ENCODE measurements at places on chromosomes 5 and 9.

- no peak for DNase-seq
These were observed 35.2 kb upstream of the PAM start for GRCh38 chr5:102719886-102720285.

GRCh38 chr5:57174128-57174889, 450 bp downstream of the GPBP1 start:
- DNase-seq, result no peak

DNA sequence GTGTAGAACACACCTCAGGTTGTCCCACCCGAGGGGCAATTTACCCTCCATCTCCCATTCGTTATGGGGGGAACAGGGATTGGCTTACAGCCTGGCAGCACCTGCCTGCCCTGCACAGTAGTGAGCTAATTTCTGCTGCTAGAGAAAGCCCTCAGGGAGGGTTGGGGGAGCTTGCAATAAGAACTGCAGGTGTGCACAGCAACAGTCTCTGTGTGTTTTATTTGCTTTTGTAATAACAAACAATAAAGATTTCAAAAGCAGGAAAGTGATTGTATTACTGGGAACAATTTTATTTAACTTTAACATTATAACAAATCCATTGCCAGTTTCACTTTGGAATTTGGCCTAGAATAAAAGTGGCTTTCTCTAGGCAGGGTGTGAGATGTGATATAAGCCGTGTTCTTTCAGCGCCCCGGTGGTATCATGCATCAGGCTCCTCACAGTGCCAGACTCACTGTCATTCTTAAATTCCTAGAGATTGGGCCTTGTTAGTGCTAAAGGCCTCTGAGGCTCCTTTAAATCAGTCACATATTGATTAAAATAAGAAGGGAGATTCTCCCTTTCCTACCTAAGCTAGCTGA, 81.1 kb downstream of the RMI1 start:
- no peak for DNase-seq

DNA sequence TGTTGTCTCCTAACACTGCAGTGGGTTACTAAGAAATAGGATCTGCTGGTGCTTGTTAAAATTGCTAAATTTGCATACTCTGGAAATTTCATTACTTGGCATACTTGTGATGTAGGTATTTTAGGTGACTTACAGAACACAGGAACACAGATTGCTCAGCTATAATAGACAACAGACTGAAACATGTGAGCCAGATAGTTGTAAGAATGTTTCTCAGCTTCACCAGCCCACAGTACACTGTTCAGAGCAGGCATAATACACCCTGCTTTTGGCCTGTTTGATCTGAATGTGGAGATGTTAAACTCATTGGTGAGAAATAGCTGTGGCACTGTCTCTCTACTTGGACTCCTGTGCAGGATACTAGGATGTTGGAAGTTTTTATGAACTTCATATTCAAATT, 275.7 kb downstream of the CSNK1G3 start:
- DNase-seq, result no peak

DNA sequence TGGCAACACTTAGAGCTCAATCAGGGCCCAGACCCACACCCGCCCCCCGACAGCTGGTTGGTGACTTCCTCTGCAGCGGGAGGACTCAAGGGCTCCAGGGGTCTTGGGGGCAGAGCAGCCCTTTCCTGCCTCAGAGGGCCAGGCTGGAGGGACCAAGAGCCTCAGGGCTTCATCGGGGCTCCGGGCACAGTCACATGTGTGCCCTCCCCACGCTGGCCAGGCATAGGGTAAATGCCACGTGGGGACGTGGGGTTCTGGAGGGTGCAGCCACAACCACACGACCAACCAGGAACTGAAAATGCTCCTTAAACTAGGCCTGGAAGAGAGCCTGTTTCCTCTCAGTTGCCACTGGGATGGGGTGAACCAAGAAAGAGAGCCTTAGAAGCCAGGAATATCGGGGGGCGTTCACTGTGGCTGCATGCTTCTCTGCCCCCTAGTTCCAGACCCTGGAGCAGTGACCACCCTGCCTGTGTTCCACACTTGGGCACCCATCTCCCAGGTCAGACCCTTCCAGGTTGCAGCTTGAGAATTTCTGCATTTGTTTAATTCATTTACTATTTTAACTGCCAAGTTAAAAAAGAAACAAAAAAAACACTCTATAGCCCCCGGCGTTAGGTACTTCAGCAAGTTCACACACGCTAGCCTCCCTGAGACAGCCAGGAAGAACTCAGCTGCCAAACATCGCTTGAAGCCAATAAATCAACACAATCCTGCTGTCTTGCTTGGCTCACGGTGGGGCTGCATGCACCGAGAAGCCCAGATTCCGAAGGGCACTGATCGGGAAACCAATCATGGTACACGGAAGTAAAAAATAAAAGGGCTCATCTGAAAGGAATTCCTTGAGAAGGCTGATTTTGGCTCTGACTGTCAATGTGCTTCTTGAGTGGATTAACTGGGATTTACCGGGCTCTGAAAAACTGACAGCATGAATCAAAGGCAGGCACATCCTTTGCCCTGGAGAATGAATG, 56.1 kb upstream of the PHYKPL start:
- peak; percentile 4 for DNase-seq

DNA sequence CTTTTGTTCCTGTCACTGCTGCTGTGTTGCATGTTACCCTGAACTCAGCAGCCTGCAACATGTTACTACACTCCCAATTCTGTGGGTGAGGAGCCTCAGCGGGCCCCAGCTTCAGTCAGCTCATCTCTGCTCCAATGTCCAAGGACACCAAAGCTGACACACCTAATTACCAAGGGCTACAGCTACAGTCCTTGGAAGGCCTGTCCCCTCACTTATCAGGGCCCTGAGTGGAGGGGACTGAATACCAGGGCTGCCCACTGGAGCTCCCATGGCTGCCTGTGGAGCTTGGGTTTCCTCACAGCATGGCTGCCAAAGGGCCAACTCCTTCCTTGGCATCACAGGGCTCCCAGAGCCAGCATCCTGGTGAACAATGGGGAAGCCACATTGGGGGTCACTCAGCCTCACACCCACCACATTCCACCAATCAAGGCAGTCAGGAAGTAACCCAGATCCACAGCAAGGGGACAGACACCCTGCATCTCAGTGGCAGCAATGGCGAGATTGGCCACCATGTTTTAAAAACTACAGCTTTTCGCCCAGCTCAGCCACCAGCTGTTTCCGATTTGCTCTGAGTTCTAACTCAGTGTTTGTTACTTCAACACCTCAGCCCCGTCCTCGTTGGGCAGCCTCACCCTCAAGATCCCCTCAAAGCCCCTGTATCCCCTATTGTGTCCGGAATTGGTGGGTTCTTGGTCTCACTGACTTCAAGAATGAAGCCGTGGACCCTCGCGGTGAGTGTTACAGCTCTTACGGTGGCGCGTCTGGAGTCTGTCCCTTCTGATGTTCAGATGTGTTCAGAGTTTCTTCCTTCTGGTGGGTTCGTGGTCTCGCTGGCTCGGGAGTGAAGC, 18.9 kb downstream of the SEMA4D start:
- no peak for DNase-seq

DNA sequence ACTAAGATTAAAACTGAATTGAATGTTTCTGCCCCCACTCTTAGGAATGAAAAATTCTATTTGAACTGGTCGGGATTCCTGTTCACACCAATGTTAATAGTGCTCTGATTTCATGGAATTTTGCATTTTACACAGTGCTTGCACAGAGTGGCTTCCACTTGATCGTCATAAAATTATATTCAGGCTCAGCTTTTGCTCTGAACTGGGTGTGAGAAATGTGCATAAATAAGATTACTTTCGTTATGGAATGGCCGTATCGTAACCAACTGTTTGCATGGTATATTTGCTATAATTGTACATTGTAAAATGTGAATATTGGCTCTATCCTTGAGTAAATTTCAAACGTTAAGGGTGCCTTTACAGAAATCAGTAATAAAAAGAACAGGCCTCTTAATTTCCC, 240.9 kb downstream of the RFK start:
- no peak for DNase-seq

GRCh38 chr5:43622074-43622473, 19.1 kb downstream of the NNT start:
- DNase-seq, result no peak

GRCh38 chr9:81530310-81530810, 159.0 kb downstream of the TLE1 start:
- DNase-seq, result no peak

DNA sequence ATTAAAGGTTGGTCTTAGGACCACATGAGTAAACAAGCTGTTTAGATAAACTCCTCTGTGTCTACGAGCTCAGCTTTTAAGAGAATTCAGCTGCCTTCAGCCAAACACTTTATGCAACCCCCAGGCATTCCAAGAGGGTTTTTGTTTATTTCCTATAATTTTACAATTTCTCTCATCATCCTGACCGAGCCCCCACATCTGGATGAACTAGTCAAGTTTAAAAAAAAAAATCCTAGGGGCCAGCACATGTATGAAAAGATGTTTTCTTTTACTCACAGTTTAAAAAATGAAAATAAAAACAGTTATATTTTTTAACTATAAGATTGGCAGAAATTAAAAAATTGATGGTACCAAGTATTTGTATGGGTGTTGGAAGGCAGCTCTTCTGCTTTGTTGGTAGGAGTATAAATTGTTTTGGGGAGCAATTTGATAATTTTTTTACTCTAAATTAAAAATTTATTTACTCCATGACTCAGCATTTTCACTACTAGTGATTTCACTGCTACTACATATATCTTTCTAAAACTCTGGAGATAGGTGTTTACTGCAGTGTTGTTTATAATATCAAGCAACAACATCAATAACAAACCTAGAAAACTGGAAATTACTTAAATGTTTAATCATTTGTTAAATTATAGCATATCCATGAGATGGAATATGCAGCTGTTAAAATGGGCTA, 18.1 kb downstream of the YTHDC2 start:
- DNase-seq, result no peak

GRCh38 chr5:115264786-115265185, 2.1 kb upstream of the PGGT1B start:
- DNase-seq, result no peak

- no peak for DNase-seq
These were observed 138.7 kb downstream of the UGCG start for GRCh38 chr9:112035166-112035826.

DNA sequence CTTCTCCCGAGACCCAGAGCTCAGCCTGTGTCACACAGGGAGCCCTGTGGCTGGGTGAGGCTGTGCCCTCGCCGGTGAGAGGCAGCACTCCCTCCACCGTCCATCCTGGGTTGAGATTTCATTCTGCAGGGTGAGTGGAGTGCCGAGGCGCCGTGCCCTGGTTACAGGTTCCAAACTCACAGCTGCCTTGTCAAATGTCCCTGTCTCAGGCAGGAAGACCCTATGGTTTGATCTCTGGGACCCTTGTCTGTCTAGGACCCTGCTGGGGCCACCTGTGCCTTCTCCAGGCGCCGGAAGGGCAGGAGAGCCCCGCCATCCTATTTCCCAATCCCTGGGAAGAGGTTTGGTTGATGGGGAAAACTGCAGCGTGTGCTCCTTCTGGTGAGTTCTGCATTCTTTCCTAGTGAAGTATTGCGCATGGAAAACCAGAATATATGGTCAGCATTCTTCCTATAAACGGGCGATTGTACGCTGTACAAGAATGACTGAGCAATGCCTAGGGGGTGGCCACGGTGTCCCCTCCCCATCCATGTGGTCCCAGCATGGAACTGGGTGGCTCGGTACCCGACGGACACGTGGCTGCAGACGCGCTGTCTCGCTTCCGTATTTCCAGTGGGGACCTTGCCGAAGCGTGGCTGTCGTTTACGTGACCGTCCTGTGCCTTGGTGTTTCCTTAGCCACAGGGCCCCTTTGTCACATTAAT, 95.9 kb upstream of the COL5A1 start:
- DNase-seq, result peak; percentile 65

- no peak for DNase-seq
These were observed 9.1 kb downstream of the MAN1B1 start for GRCh38 chr9:137095664-137096517.

GRCh38 chr5:150583541-150584225, 56.8 kb upstream of the SYNPO start:
- DNase-seq, result no peak

GRCh38 chr9:126388964-126389708, 62.5 kb downstream of the MVB12B start:
- DNase-seq, result no peak

- DNase-seq, result no peak
These were observed 157.7 kb downstream of the SLC24A2 start for GRCh38 chr9:19631181-19631580.

- no peak for DNase-seq
These were observed 786 bp upstream of the TSSK1B start for GRCh38 chr5:113435575-113435974.

GRCh38 chr9:137076636-137077009, 694 bp upstream of the UAP1L1 start:
- no peak for DNase-seq

- DNase-seq, result no peak
These were observed 20.3 kb downstream of the RABGAP1 start for GRCh38 chr9:122961139-122961538.

- DNase-seq, result no peak
These were observed 7.7 kb downstream of the IL4 start for GRCh38 chr5:132681476-132681831.

GRCh38 chr5:54876-55569, 36.9 kb upstream of the PLEKHG4B start:
- DNase-seq, result no peak

DNA sequence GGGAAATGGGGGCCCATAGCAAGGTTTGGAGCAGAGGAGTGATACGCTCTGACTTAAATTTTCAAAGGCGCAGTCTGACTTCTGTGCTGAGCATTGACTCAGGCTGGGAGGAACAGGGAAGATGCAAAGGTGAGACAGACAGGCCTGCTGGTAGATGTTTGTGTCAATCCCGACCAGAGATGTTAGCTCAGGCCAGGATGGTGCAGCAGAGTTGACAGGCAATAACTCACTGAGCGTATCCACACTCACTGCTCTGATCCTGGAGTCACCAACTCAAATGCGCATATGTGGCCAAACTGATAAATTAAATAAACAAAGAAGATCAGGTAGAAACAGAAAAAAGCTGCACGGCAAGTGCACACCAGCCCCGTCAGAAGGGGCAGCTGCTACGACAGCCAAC, 95.3 kb downstream of the SPOCK1 start:
- DNase-seq, result no peak

DNA sequence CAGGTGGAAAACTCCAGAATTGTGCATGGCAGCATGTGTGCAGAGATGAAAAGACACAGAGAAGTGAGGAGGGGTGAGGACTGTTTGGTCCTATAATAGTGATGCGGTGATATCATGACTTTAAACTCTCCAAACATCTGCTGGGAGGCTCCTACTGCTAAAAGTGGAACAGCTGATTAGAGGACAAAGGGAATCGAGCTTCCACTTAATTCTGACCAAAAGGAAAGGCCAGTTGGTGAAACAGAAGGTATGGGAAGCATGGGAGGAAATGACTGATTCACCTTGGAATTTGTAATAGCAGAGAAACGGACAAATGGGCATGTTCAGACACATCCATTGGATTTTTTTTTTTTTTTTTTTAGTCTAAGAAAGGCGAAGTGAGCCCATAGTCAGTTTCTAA, 67.5 kb upstream of the MAMDC2 start:
- DNase-seq, result no peak

DNA sequence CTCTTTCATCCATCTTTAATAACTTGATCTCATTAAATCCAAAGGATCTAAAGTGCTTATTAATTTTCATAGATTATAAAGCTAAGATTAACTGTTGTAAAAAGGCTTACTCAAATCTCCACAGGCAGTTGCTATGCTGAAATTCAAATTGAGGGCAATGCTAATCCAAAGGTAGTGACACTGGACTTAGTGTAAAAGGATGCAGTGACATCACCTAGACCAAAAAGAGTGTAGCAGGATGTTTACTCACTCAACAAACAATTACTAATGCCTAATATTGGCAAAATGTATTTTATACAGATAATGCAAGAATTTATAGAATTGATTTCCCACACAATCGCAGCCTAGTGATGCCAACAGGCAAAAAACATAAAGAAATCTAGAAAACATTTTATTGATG, 756.2 kb downstream of the CDH9 start:
- DNase-seq, result no peak

Measured in stromal cell of bone marrow (primary cell).